ENCODE measurements at places on chromosomes 3 and 15.

DNA sequence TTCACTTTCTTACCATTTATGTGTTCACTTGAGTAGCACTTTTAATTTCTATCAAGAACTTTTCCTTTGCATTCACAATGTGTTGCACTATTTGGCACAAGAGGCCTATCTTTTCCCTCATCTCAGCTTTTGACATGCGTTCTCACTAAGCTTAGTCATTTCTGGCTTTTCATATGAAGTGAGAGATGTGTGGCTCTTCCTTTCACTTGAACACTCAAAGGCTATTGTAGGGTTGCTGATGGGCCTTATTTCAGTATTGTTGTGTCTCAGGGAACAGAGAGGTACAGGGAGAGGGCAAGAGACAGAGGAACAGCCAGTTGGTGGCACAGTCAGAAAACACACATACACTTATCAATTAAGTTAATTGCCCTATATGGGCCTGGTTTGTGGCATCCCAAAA, 127.4 kb upstream of the MLF1 start:
- DNase-seq: no peak

DNA sequence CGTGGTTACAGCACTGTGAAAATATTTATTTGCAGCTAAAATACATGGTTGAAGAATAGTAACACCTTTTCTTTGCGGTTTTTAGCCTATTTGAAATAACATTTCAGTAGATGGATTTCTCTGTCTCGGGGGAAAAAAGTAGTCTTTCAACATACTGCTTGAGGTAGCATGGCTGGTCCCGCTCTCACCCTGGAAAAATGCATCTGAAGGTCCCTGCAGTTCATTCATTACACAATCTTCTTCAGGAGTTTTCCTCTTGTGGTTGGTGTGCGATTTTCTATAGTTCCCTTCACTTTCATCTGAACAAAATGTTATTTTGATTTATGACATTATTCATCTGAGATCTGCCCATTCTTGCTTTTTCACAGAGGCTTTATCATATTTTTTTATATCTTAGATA, 75.9 kb downstream of the STRIT1 start:
- no peak for DNase-seq

- no peak for DNase-seq
These were observed 357.2 kb downstream of the CLSTN2 start for GRCh38 chr3:140292170-140292569.

GRCh38 chr3:51371943-51372557, 13.0 kb upstream of the MANF start:
- peak; percentile 70 for DNase-seq

- no peak for DNase-seq
These were observed 51.0 kb upstream of the LMCD1 start for GRCh38 chr3:8450618-8451017.

DNA sequence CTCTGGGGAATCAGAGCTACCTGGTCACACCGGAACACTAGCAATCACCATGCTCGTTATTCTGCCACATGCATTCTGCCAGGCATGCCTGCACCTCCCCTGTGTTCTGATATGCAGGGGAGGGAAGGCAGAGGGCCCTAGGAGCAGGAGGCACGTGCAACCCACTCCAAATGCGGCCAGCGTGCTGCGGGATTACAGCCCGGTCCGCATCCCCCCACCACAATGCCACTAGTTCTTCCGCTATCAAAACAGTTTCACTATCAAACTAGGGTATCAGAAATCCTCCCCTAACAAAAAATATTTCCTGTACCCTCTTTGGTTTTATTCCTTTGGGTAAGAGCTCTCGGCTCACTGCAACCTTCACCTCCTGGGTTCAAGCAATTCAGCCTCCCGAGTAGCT, 223.2 kb upstream of the IGF1R start:
- DNase-seq: no peak

DNA sequence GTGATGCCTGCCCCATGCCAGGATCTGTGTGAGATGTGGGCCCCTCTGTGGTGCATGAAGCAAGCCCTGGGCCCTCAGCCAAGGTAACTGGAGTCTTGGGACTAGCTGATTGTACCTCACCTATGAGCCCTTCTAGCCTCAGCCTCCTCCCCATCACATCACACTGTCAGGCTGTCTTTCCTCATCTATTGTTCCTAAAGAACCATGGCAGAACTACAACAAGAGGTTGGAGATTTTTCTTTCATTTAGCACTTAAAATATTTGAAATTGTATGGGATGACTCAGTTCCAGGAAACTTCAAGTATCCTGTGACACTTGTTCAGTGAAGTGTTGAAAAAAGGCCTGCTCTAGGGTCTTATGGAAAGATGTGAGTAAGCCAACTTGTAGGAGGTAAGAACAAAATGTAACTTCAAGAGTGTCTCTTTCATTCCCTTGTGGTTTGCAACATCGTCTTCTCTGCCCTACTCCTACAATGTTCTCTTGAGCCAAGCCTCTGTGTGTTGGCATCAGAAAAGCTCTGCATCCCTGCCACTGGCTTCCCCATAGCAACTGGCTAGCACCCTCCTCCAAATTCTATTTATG, 58.7 kb upstream of the TIPARP start:
- no peak for DNase-seq

GRCh38 chr3:38468765-38469164, 15.1 kb downstream of the ACVR2B start:
- DNase-seq: no peak

DNA sequence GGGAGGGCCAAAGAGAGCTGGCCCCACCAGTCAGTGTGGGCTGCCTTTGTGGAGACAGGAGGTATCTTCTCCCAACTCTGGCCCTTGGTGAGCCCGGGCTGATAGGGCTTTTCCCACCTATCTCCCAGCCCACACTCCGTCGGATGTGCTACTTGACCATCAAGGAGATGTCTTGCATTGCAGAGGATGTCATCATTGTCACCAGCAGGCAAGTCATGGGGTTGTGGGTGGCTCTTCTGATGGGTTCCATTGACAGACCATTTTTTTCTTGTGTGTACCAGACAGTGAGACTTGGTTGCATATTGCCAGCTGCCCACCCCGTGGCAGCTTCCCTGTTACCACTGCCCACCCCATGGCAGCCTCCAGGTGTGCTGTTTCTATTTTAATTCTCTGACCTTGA, 3.3 kb downstream of the COPG1 start:
- DNase-seq: no peak

- no peak for DNase-seq
These were observed 67.6 kb upstream of the SH3GL3 start for GRCh38 chr15:83379579-83379959.

DNA sequence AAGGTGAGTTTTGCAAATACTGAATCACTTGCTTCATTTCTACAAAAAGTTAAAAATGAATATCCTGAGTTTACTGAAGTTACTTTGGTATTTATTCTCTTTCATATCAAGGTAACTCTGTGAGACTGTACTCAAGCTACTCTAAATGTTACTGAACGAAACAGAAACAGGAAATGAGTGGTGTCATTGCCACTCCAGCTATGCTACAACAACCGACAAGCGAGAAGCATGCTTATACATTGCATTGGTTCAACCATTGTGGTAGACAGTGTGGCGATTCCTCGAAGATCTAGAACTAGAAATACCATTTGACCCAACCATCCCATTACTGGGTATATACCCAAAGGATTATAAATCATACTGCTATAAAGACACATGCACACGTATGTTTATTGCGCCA, 313.2 kb upstream of the THBS1 start:
- DNase-seq: no peak

GRCh38 chr15:55247311-55247710, 42.3 kb downstream of the RAB27A start:
- DNase-seq: no peak

DNA sequence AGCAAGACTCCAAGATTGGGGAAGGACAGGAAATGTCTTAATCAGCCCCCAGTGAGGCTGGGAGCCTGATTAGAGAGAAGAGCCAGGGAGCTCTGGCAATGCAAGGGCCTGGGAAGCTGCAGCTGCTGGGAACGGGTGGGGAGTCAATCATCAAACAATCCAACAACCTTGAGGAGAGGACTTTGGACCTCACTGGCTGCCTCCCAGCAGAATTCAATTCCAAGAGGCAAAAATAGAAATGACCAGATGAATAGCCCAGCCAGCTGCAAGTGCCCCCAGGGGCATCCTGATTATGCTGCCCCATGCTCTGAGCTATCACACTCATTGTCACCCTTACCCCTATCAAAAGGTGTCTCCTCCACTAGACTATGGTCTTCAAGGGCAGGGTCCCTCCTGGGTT, 6.1 kb upstream of the HOMER2 start:
- DNase-seq: no peak

GRCh38 chr3:158005391-158006100, 100.7 kb downstream of the SHOX2 start:
- DNase-seq: no peak

DNA sequence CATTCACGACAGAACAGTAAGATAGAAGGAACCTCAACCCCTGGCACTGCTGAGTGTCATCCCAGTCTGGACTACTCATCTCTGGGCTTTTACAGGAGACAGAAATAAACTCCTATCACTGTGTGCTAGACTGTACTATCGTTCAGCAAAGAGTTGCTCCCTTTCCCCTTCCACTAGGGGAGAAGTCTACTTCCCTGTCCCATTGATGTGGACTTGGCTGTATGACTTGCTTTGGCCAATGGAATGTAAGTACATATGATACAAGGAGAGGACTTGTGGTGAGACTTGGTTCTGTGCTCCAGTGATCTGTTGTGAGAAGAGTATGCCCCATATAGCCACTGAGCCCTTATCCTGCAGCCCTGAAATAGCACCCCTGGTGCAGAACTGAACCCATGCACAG, 5.3 kb upstream of the KIF7 start:
- DNase-seq: no peak

DNA sequence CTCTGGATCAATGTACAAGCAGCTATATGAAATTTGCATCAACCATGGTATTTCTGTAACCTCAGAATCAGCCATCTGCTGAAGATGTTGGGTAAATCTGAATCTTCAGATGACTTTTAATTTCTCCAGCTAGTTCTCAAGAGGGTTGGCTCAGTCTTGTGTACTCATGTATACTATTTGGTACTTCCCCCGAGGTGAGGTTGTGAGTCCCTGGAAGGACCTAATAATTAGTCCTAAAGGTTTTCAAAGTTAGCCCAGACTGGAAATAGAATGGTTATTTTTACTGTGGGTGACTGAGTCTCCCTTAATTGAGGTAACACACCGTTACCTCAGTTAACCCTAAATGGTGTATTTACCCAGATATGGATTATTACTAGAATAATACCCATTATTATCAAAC, 104.3 kb upstream of the THSD4 start:
- DNase-seq: no peak

- no peak for DNase-seq
These were observed 133.0 kb downstream of the ASB7 start for GRCh38 chr15:100735129-100736053.

GRCh38 chr3:8709801-8710507, 23.6 kb upstream of the CAV3 start:
- DNase-seq: no peak

DNA sequence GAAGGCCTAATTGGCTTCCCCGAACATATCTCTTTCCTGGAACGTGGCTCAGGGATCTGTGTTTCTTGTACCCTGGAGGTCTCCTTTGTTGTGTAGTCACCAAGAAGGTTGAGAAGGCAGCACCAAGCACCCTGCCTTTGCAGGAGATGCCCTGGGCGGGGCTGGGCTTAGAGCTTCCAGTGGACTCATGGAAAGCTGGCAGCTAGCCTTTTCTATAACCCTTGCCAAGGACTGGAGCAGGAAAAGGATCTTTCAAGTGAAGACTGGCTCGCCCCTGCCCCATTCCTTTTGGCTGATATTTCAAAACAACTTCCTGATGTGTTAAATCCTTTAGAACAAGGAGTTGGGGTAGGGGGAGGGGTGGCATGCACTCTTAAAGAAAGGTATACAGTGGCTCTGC, 58.9 kb upstream of the EPHA6 start:
- DNase-seq: no peak

- DNase-seq: no peak
These were observed 33.9 kb downstream of the RAB27A start for GRCh38 chr15:55255714-55256113.

DNA sequence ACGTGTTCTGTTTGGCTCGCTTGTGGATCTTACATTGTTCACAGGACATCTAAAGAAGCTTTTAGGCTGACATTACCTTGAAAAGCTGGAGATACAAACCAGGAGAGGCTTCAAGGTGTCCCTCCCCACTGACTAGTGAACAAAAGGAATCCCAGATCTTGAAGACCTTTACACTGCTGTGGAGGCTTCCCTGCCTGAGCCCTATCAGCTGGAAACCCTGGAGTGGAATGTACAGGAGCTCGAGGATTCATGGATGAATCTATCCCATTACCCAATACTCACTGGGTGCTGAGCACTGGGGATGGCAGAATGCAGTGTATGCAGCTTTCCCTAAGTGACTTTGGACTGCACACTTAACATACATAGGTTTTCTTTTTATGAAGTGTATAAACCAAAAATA, 82.3 kb upstream of the MFGE8 start:
- peak; percentile 12 for DNase-seq

GRCh38 chr15:56425976-56426375, 39.0 kb downstream of the MNS1 start:
- DNase-seq: no peak

GRCh38 chr3:116020495-116020894, 397.2 kb downstream of the GAP43 start:
- no peak for DNase-seq

GRCh38 chr3:132570016-132570415, 27.1 kb upstream of the ACKR4 start:
- no peak for DNase-seq

DNA sequence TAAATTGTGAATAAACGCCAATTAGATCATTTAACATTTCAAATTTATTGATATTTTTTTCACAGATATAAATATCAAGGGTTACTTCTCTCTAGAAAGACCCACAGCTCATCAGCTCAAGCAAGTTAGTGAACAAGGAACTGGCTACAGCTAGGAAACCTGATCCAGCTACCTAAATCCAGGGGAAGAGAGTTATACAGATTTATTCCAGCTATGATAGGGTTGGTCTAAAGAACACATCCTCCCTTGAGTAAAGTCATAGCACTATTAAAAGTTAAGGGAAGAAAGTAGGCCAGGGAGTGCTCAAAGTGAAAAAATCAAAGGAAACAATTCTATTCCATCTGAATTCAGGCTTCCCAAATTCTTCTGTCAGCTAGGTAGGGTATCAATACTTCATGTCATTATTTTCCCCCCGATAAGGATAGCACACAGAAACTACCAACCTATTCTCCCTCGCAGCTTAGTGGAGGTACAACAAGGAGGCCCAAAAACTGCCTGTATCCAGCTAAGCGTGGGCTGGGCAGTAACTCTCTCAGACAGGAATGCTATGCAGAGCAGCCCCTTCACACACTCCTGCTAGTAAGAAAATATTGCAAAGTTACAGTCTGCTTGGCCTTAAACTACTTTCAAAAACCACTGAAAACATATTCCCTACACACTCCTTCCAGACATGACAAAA, 44.0 kb downstream of the DCUN1D1 start:
- DNase-seq: no peak

DNA sequence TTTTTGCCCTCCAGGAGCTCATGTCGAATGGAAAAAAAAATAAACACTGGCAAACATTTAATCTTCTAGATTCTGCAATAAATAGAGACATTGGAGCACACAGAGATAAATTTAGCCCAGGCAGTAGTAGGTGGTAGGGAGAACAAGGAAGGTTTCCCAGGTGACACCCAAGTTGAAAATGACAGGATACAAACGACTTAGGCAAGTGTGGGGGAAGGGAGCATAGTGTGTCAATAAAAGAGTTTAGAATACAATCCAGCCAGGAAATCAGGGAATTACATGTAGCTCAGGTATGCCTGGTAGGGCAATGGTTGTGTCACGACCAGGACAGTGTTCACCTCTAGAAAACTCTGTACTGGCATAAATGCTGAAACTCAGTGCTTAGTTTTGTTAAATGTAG, 364.6 kb upstream of the AGTR1 start:
- DNase-seq: no peak

GRCh38 chr3:135667061-135667460, 298.5 kb upstream of the PPP2R3A start:
- no peak for DNase-seq

GRCh38 chr3:10941972-10942371, 50.6 kb upstream of the SLC6A1 start:
- DNase-seq: no peak

All from activated effector memory CD4-positive, alpha-beta T cell treated with anti-CD3 and anti-CD28 coated beads, Interleukin-2, amount 50 U/mL, for 16 hours (primary cell).